Calu3 (cell line): ENCODE measurements at places on chromosomes 13 and 19.
A peak's percentile ranks its signal among the peaks of the same experiment; 100 is the strongest.

GRCh38 chr19:18049385-18049784 is 37.3 kb downstream of the IL12RB1 start:
- DNase-seq: no peak

DNA sequence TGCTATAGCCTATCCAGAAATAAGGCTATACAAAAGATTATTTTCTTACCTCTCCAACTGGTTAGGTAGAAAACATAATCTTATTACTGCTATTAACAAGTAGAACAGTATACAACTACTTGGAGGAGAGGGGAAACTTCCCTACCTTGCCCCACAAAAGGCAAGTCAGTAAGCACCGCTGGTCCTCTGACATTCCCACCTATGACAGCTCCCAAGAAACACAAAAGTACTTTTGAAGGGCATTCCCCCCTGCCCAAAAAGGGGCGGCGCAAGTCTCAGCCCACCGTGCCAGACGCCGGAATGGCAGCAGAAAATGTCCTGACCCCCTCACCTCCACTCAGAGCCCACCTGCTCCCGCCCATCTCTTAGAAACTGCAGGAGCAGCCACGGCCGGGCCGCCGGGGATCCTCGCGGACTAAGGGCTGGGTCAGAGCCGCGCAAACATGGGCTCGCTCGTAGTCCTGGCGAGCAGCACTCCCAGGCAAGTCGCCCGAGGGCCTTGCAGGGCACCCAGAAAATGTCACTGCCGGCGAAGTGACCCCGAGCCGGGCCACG is 437 bp downstream of the SUCLA2 start:
- DNase-seq: peak; percentile 17

DNA sequence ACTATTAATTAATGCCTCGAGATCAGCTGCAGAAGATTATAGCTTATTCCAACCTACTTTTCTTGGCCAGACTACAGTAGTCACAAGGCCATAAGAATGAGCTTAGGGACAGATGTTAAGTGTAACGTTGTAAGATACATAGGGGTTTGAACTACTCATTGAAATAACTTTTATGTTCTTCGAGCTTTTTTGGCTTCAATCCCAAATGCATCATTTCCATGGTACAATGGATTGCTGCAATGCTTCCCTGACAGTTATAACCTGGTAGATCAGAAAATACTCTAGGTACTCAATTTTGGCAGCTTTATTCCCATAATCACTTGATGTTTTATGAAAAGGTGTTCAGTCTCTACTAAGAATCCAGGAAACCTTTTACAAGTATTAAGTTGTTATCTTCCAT is 2216.7 kb upstream of the PCDH20 start:
- DNase-seq: no peak

- peak; percentile 47 for DNase-seq
These were observed 10.1 kb downstream of the FOSB start for GRCh38 chr19:45477713-45478453.

GRCh38 chr13:106377931-106378662 is 157.4 kb downstream of the EFNB2 start:
- no peak for DNase-seq

GRCh38 chr13:92991692-92992091 is 234.9 kb upstream of the GPC6 start:
- DNase-seq: no peak

DNA sequence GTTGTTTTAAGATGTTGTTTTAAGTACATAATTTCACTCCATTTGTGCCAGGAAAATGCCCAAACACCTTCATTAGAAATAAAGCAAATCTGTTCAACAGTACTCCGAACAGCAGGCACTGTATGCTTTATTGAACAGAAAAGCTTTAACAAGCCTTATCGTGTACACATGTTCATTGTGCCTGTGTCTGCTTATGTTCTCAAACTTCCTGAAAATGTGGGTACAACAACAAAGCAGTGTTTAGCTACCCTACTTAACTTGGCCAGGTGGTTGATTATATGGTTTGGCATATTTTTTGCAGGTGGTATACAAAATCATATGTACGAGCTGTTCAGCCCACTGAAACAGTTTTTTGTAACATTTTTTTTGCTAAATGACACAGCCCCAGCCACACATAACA is 718.0 kb downstream of the DACH1 start:
- no peak for DNase-seq

DNA sequence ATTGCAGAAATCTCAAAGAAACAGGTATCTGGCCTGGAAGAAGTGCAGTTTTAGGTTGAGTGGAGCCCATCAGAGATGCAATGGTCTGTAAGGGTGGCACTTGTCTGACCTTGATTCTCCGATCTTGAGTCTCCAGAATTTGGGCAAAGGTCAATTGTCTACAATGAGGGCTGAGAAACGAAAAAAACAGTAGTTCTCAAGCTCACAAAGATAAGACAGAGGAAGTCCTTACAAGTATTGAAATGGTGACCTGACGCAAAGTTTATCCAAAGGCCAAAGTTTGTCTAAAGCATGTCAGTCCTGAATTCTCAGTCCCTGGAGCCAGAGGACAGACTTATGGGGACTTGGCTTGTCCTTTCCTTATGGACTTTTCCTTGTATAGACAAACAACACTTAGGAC is 40.3 kb downstream of the CYSLTR2 start:
- DNase-seq: no peak

DNA sequence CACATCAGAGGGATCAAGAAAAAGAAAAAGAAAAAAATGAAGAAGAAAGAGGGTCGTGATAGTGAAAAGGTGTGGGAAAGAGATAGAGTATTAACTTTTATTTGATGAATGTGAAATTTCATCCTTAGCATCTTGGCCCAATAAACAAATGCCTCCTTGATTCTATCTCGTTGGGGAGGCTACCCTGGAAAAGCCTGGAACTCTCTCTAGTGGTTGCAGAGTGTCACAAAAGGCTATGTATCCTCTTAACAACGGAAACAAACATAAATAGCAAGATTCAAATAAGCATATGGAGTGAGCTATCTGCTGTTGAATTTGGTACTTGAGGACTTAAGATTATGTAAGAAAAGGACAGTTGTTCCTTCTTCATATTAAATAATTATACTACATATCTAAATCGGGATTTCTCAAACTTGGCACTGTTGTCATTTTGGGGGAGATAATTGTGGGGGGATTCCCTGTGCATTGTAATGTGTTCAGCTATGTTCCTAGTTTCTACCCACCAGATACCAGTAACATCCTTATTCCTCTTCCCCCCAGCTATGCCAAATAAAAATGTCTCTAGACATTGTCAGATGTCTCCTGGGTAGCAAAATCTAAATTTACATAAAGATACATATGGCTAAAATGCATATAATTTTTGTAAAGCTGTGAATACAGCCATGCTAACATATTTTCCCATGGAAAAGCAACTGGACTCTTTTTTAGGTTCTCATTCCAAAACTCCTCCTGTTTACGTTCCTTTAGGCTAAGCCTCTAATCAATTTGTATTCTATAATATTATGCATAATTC is 557.2 kb downstream of the DCT start:
- no peak for DNase-seq

DNA sequence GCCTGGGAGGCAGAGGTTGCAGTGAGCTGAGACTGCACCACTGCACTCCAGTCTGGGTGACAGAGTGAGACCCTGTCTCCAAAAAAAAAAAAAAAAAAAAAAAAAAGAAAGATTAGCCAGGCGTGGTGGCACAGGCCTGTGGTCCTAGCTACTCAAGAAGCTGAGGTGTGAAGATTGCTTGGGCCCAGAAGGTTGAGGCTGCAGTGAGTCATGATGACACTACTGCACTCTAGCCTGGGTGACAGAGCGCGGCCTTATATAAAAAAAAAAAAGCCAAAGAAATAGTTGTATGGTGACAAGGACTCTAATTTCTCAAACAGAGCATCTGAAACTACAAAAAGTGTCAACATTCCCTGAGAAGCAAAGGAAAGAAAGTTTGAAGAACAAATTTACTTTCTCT is 3.4 kb downstream of the PBX4 start:
- no peak for DNase-seq

DNA sequence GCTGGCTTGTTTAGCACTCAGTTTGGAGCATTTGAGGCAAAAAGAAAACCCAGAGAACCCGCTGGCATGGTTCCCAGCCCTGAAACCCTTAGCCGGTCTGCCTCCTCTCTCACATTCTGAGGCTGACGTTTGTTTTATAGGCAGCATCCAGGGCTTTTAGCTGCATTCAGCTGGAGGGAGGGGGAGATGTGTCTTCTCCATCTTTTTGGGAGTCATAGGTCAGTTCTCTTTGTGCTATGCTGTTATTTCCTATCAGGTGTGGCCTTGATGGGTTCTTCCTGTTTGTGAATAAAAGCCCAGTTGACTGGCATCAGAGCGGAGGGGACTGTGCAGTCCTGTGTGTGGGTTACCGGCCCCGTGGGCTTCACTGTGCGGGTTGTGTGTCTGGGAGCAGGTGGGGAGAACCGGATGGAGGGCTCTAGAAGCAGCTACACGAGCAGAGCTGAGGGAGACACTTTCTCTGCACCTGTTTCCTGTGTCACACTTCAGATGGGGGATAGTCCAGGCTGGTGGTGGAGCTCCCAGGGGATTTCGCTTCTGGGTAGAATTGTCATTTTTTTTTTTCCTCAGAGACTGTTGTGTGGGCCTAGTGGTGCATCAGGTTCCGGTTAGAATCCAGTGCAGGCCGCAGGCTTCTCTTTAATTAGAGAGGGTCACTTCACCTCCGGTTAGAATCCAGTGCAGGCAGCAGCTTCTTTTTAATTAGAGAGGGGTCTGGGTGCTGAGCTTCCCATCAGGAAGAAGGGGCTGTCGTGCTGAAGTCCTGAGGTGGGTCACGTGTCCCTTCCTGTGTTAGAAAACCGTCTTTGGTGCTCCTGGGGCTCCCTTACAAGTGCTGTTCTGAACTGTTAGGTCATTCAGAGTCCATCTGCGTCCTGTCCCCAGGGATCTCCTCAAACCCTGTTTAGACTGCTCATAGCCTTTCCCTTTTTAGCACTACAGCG is 69.6 kb downstream of the ARHGEF7 start:
- no peak for DNase-seq
